ENCODE measurements at places on chromosomes 1 and 21.

GRCh38 chr1:10530281-10530740, 55.6 kb downstream of the PEX14 start:
- no peak for DNase-seq

GRCh38 chr1:22104865-22105437, 37.9 kb downstream of the WNT4 start:
- no peak for DNase-seq

GRCh38 chr1:99566290-99567021, 79.5 kb upstream of the PALMD start:
- no peak for DNase-seq

- no peak for DNase-seq
These were observed 10.3 kb upstream of the KCNJ15 start for GRCh38 chr21:38246511-38246910.

DNA sequence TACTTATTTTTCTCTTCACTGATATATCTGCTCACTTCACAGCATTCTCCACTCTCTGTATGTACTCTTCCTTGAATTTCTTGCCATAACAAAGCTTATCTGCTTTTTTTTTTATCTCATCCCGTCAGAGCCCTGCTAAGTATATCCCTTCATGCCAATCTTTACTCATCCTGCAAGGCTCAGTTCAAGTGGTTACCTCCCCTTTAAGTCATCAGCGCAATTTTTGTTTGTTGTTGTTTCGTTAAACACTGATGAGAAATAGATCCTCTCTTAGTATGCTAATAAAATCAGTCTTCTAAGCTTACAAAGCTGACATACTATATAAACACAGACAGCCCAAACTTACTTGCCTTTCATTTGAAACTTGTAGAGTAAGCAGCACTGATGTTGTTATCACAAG, 17.8 kb downstream of the COL24A1 start:
- no peak for DNase-seq

- DNase-seq, result no peak
These were observed 1096.7 kb downstream of the KCNT2 start for GRCh38 chr1:195511501-195511900.

- DNase-seq, result no peak
These were observed 10.8 kb upstream of the IL10RB start for GRCh38 chr21:33255404-33255803.

GRCh38 chr1:236524895-236525184, 1.1 kb downstream of the LGALS8 start:
- no peak for DNase-seq

DNA sequence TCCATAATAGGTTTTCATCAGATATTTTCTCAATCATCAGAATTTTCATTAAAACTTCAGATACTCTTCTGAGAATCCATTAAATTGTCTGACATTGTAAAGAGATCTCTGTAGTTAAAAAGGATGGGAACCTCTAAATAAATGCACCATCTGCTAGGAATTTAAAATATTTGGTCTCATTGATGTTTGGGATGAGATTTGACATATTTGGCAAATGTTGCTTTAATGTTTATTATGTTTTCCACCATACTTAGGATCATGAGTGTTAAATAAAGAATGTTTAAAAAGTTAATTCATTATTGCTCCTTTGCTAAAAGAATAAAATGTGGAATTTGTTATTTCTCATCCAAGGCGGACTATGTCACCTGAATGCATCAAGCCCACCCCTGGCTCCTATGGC, 85.5 kb upstream of the VANGL1 start:
- DNase-seq, result no peak

- no peak for DNase-seq
These were observed 14.6 kb downstream of the CHD5 start for GRCh38 chr1:6165441-6165985.

DNA sequence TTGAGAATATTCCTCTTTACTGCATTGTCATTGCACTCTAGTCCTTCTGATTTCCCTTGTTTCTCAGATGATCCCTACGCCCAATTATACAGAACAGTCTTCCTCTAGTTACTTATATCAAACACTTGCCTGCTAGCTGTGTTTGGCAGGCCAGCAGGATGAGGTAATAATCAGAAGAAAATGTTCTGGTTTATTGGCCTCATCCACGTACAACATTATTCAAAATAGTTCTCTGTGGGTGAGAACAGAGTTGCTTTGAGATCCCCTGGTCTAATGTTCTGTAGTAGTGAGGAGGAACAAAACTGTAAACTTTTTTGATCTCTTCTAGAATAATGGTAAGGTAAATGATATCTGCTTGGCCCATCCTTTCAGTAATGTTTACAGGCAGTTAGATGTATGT, 22.3 kb upstream of the C1orf105 start:
- no peak for DNase-seq

GRCh38 chr1:112505400-112505785, 3.4 kb upstream of the WNT2B start:
- no peak for DNase-seq

- no peak for DNase-seq
These were observed 82.0 kb downstream of the GLIS1 start for GRCh38 chr1:53656747-53657530.

DNA sequence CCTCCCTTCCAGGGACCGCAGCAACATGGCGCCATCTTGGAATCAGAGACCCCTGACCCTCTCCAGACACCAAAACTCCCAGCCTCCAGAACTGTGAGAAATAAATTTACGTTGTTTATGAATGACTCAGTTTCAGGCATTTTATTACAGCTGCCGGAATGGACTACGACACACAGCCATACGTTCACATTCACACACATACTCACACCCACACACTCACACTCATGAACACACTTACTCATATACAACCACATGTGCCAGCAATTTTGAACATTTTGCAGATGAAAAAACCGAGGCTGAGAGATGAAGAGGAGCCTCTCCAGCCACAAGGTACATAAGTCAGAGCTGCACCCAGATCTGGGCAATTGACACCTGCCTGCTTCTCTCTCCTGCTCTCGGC, 151.0 kb upstream of the RAB4A start:
- DNase-seq, result no peak

GRCh38 chr21:36718951-36719501, 20.1 kb downstream of the SIM2 start:
- DNase-seq, result no peak

DNA sequence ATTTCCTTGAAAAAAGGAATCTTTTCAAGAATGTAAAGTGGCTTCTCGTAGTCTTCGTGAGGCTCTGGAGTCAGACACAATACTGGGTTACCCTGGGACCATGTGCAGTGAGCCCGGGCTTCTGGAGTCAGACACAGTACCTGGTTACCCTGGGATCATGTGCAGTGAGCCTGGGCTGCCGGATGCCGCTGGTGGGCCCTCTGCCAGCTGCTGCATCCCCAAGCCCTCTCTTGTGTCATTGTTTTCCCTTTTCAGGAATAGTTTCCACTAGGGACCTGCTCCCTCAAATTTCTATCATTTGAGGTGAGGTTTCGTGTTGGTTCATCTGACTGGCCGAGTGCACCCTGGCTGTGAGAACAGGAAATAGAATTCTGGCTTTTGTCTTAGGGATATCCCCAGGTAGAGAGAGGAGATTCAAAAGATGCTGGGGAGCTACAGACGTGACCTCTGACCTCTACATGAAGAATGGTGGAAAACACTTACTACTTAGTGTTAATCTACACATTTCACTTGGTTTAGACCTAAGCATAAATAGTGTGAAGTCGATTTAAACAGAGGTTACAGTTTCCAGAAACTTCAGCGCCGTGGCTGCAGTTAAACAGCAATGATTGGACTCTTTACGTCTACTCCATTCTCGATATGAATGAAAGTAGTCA, 10.6 kb downstream of the ADARB1 start:
- DNase-seq, result no peak

DNA sequence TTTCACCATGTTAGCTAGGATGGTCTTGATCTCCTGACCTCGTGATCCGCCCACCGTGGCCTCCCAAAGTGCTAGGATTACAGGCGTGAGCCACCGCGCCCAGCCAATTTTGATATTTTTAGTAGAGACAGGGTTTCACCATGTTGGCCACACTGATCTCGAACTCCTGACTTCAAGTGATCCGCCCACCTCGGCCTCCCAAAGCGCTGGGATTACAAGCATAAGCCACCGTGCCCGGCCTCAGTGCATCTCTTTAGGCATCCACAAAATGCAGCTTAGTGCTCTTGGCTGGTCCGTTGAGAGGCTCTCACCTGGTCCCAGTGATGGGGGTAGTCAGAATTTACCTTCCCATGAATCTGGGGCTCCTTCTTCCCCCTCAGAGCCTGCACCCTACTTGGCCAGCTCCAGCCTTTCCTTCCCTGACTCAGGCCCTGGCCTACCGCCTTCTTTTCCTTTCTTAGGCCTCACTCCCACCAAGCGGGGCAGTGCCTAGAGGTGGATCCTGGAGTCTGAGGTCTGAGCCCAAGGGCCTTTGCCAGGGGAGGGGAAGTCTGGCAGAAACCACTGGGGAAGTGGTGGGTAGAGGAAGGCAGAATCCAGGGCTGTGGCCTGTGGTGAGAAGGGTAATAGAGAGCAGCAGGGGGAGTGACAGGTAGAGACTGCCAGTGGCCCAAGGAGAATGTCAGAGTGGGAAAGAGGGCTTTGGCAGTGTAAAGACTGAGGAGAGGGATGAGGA, 3.7 kb downstream of the LENEP start:
- DNase-seq, result no peak
